Colonic mucosa (tissue), 4 donors: ENCODE measurements at places on chromosomes 2 and 18.

- peak; percentile 63 for DNase-seq
These were observed 48.0 kb downstream of the BCL2L11 start for GRCh38 chr2:111168528-111169239.

DNA sequence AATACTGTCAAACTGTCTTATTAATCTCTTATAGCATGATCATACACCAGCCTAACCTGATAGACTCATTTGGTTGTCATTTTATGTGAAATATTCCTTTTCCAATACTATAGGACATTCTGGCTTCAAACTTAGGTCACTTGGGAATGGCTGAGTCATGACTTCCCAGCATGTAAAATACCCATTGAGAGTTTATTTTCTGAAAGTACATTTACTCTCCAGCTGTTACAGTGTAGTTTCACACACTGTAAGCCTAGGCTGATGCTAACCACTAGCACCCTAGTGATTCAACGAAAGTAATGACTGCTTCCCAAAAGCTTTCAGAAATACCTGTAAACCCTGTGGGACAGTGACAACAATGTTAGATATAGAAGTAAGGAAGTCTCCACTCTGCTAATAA, 93.8 kb downstream of the FIGN start:
- no peak for DNase-seq

- no peak for DNase-seq
These were observed 113.8 kb upstream of the DLX2 start for GRCh38 chr2:172216477-172216876.

DNA sequence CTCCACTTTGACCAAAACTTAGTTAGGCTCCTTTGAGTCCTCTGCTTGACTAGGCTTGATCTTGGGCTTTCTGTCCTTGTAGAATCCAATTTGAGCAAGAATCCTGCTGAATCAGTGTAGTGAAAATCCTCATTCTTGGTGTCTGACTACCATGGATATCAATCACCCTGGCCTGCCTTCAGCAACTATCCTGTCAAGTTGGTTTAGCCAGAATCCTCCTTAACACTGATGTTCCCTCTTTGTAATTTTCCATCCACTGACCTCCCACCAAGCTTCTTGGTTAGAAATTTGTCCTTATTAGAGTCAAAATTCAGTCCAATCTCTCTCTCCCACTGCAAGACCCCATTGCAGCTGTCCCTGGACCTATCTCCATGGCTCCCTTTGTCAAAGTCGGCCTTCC, 494 bp upstream of the RBM45 start:
- DNase-seq = no peak

- no peak for DNase-seq
These were observed 225.2 kb upstream of the TANK start for GRCh38 chr2:160934991-160935390.

- no peak for DNase-seq
These were observed 129.0 kb downstream of the ICOS start for GRCh38 chr2:204065566-204065965.

- DNase-seq = no peak
These were observed 126.6 kb downstream of the ARHGEF4 start for GRCh38 chr2:130963196-130963848.

GRCh38 chr2:159256159-159256558, 30.3 kb downstream of the WDSUB1 start:
- no peak for DNase-seq

DNA sequence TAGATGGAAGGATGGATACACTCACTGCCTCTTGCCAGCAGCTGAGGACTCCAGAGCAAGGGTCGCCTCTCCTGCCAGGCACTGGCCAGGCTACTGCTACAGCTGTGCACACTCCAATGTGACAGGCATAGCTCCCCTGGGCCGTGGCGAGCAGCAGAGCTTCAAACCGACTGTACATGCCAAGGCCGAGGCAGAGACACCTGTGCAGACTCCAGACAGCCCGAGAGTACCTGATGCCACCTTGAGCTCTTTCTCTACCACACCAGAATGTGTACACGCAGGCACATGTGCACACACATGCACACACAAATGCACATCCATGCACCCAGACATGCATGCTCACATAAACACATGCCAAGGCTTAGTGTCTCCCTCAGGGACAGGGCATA, 508.3 kb upstream of the MYT1L start:
- peak; percentile 9 for DNase-seq

- DNase-seq = peak; percentile 66
These were observed 721 bp downstream of the ADAM17 start for GRCh38 chr2:9554921-9555296.

DNA sequence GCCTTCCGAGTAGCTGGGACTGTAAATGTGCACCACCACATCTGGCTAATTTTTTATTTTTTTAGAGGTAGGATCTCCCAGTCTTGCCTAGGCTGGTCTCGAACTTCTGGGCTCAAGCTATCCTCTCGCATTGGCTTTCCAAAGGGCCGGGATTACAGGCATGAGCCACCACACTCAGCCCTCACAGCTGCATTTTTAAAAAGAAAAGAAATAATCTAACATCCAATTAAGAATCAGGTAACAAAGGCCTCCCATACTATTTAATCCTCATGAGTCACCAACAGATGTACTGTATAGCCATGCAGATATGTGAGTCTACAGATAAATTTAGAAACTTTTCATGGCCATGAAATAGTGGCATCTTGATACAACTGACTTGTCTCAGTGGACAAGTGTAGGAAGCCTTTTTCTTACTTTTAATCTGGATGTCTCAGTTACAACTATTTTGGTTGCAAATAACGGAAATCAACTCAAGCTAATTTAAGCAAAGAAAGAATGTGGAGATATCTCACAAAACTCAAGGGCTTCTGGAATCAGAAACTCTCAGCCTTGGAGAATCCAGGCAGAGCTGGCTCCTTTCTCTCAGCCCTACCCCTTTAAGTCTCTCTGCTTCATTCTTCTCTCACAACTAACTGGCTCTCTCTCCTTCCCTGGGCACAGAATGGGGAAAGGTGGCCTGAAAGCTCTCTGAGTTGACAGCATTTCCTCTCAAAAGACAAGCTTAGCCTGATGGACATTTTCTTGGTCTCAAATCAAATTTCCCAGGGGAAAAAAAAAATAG, 12.8 kb upstream of the PPM1B start:
- no peak for DNase-seq

- DNase-seq = no peak
These were observed 37.4 kb downstream of the TMEM87B start for GRCh38 chr2:112092286-112093041.

DNA sequence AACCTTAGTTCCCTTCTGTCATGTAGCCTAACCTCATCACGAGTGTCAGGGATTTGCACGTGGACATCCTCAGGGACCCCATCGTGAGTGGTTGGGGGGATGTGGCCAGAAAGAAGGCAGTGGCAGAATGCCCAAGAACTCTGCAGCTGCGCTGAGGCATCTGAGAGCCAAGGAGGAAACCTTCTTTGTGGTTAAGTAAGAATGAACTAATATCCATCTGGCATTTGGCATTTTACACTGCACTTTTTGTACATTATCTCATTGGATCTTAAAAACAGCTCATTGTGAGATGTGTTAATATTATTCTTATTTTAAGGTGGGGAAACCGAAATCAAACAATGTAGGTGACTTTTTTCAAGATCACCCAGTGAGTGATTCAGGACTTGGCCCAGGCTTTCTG, 32.6 kb upstream of the APCDD1 start:
- no peak for DNase-seq

DNA sequence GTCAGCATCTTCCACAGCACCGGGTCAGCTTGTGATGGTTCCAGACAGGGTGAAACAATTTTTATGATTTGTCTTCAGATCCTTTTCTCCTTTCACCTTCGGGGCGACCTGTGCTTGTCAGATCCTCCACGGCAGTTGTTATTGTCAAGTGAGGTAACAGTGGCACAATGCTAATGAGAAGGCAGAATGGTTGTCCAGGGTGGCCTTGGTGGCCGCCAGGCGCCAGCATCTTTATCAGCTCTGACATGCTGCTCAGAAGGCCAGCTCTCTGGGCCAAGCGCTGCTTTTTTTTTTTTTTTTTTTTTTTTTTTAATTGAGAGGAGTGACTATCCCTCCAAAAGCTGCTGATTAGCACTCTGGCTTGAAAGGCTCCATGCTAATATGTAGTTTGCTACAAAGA, 52.3 kb upstream of the MGAT5 start:
- no peak for DNase-seq

- no peak for DNase-seq
These were observed 224.1 kb upstream of the CCDC150 start for GRCh38 chr2:196415384-196415783.

DNA sequence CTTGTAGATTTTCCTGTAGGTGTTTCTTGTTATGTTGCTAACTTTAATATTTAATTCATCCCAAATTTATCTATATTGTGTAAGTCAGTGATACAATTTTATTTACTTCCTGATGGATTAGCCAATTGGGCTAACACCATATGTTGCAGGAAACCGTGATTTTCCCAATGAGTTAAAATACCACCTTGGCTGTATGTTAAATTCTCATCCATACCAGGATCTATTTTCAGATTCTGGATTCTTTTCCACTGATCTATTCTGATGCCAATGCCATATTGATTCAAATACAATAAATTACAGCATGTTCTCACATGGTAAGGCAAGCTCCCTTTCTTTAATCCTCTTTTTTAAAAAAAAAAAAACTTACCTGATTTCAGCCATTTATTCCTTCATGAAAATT, 85.8 kb upstream of the DNAJC10 start:
- no peak for DNase-seq

GRCh38 chr2:97966545-97967215, 29.1 kb downstream of the TMEM131 start:
- peak; percentile 31 for DNase-seq

- DNase-seq = no peak
These were observed 31.8 kb downstream of the METAP1D start for GRCh38 chr2:172031536-172031935.

- no peak for DNase-seq
These were observed 3.9 kb upstream of the GALNT14 start for GRCh38 chr2:31142110-31142509.

GRCh38 chr2:203997481-203997880, 60.9 kb downstream of the ICOS start:
- no peak for DNase-seq

DNA sequence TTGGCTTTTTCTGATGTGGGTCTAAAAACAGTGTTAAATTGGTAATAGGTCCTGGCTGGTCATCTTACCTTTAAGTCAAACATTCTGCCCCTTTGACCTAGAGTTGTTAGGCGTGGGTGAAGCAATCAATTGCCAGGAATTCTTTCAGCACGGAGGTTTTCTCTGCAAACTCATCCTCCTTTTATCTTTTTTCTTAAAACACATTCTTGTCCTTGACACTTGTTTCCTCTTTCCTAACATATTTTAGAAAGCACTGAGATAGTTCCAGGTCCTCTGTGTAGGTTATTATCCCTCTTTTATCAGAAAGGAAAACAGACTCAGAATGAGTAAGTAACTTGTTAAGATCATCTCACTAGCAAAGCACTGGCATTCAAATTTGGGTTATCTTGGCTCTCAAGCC, 18.6 kb upstream of the AP1S3 start:
- no peak for DNase-seq

DNA sequence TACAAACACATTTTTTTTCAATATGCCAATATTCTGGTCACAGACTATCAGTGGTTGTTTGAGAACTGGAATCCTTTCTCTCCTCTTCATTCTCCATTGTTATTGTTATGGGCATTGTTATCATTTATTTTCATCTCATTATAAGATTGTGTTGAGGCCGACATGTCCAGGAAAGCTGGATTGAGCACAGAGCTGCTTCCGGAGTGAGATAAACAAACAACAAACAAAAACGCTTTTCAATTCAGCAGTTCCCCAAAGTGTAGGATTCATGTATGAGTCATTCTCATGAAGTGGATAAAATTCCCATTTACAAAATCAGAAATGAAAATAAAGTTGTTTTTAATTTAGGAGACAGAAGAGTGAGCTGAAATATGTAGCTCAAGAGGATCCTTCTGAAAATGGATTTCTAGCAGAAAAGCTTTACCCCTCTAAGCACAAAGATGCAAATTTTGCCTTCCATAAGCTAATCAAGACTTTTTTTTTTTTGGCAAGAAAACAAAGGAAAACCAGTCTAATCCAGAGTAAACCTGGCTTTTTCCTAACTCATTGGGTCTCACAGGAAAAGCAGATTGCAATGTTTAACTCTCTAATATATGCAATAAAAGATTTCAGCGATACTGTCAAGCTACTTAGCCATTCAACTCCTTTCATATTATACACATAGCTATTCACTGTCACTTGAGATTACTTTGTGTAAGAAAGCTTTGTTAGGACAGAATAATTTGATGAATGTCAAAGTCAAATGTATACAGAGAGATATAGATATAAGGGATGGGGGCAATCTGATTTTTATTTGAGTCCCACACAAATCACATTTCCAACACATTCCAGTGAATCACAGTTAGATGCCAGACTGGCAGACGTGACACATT, 1441.7 kb upstream of the CELF4 start:
- DNase-seq = no peak

DNA sequence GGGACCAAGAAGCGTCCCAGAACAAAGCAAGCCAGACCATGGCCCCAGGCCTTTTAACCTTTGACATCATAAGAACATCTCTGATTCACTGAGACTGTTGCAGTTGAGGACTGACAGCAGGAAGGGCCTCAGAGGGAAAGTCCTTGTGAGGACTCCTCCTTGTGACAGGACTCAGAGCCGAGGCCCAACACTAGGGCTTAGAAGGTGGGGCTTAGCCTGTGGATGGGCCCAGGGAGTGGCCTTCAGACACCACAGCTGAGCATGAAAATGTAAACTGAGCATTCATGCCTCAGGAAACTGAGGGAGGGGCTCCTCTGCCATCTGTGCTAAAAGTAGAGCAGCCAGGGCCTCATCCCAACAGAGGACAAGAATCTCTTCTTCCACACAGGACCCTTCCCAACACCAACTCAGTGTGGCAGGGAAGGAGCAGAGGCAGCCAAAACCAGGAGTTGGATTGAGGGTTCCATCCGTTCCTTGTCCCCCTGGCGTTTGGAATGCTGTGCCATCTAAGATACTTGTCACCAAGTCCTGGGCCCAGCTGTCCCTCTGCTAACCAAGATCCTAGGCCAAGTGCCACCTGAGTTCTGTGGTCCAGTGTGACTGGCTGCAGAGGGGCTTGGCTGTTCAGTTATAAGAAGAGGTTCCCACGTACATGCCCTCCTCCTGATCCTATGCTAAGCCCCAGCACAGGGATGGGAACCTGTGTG, 37.5 kb upstream of the CAB39 start:
- no peak for DNase-seq

DNA sequence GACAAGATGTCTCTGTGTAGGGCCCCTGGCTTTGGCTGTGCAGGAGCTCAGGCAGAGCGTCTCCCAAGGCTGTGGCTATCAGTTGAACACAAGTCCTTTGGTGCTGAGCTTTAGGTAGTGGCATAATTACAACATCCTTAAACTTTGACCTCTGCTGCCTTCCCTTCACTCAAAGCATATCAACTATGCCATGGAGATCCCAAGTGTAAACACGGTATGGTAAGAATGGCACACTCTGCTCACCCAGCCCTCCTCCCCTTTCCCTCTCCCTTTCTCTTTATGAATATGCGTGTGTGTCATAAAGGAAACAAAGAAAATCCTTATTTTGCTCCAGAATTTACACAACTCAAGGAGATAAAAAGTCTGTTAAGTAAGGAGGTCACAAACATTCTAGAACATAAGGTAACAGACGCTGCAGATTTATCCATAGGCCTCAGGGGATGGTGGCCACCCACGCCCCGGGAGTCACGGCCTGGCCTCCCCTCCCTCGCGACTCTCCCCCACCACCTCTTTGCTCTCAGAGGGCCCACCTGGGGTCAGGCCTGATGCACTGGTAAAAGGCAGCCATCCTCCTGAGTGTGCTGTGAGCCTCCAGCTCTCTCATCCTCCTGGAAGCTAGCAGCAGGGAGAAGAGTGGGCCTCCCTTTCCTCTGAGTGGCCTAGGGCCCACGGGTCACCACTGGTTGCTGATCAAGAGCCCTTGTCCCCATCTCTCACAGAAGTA, 67.3 kb downstream of the CRACDL start:
- DNase-seq = peak; percentile 57

- DNase-seq = no peak
These were observed 383.6 kb upstream of the SALL3 start for GRCh38 chr18:78595924-78596573.
